Memory B cell (primary cell): ENCODE measurements at places on chromosomes 5 and 9.

- no peak for DNase-seq
Observed at GRCh38 chr9:32351845-32352244, 32.6 kb upstream of the ACO1 start.

- no peak for DNase-seq
Observed at GRCh38 chr5:63928451-63928850, 33.8 kb downstream of the HTR1A start.

- no peak for DNase-seq
Observed at GRCh38 chr5:68290847-68291246, 75.3 kb downstream of the PIK3R1 start.

GRCh38 chr9:103397868-103398600 lies 402.9 kb downstream of the CYLC2 start:
- DNase-seq, result peak; percentile 12

GRCh38 chr5:146213210-146213826 lies 9.9 kb downstream of the RBM27 start:
- no peak for DNase-seq

- DNase-seq, result no peak
Observed at GRCh38 chr5:66814146-66814991, 218.2 kb downstream of the MAST4 start.

DNA sequence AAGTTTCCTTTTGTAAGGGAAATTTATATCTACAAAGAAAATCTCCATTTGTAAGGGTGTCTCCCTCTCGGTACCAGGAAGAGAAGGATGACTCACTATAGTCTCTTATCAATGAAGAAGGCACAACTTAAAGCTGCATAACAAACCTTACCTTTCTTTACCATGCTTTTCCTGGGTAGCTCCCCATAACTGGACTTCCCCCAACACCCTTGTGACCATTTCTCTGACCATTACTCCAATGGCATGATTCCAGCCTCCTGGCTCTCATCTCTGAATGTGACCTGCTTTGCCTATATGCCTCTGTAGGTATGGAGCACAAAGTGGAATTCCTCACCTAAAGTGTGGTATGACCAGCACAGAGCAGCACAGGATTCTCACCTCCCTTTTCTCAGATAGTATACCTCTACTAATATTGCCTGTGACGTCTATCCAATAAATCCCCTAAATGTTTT lies 62.8 kb downstream of the GNA14 start:
- no peak for DNase-seq

GRCh38 chr5:84642795-84643194 lies 258.1 kb upstream of the EDIL3 start:
- DNase-seq, result no peak

DNA sequence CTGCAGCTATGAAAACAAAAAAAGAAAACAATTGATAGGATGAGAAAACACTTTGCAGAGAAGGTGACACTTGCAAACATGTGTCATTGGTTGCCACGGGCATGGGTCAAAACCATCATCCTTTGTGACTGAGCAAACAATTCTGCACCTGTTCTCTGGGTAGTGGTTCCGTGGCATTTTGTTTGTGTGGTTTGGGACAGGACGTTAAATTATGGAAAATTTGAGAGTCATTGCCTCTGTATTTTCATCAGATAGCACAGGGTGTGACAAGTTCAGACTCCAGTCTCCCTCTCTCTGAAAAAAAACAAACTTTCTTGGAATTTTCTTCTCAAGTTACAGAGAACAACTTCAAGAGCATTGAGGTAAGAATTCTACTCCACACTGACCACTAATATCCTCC lies 113.4 kb upstream of the HMHB1 start:
- DNase-seq, result no peak

DNA sequence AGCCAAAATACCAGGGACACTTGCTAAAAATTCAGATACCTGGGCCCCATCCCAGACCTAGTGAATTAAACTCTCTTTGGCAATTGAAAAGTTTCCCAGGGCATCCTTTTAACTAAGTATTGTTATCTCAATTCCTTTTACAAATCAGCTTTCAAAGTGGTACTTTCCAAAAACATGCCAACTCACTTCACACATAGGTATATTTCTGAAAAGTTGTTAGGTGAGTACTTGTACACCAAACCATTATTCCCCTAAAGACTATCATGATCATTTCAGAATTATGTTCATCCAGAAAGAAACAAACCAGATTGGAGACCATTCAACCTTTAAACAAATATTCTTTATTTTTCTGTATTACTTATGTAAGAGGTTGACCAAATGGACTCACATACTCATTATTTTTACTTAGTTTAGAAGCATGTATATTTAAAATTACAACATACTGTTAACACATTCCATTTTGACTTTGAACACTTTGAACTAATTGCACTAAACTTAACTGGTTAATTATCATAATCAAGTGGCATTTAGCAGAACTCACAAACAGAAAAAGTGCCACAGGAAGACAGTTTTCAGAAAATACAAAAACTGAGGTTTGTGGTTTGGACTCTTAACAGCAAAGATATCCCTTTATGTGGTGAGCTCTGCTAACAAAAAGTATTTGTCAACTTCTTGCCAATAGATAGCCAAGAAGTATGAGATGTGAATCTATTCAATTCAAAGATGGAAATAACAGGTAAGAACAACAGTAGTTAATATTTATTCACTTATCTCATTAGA lies 40.7 kb downstream of the KIAA0825 start:
- DNase-seq, result peak; percentile 0

DNA sequence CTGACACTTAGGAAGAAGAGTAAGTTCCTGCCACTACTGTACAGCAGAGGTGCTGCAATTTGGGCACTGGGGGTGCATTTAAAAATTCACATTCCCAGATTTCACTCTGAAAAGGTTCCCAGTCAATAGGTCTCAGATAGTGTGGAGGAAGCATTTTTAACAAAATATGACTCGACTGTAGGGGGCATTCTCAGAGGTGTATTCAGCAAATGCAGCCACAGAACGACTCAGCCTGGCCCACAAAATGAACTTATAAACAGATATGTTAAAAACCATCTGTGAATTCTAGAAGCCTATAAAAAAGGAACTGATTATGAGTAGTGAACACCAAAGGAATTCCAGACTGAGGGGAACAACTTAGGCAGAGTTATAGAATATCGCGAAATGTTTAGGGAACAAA lies 31.1 kb downstream of the MLLT3 start:
- DNase-seq, result no peak

- no peak for DNase-seq
Observed at GRCh38 chr9:106874031-106874430, 11.1 kb downstream of the ZNF462 start.

GRCh38 chr9:108142504-108143201 lies 653.1 kb upstream of the KLF4 start:
- DNase-seq, result no peak

GRCh38 chr5:122112063-122112462 lies 17.3 kb upstream of the ZNF474 start:
- no peak for DNase-seq

- DNase-seq, result no peak
Observed at GRCh38 chr5:2607598-2607997, 143.9 kb downstream of the IRX2 start.

DNA sequence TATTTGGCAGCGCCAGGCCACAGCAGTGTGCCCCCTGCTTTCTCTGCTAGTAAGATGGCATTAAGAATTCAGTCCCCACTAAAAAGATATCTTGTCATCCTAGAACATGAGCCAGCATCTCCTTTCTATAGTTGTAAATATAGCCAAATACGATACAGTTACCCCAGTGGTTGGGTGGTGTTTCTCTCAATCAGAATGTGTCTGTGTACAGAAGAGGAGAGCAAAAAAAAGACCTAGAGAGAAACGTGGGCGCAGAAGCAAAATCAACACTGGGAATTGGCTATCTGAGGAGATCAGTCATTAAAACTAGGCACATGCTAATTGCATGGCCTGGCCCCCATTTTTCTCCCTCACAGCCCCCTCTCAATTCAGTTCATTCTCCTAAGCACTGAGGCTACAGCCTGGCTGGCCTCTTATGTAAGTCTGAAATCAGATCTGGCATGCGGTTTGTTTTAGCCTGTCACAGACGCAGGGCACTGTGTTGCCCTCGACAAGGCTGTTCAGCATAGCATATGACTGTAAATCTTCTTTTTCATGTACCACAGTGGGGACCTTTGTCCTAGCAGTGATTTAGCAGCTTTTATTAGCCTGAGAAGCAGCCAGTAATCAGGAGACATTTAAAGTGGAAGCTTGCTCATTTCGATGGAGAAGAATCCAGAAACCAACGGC lies 57.8 kb downstream of the RORB start:
- no peak for DNase-seq

DNA sequence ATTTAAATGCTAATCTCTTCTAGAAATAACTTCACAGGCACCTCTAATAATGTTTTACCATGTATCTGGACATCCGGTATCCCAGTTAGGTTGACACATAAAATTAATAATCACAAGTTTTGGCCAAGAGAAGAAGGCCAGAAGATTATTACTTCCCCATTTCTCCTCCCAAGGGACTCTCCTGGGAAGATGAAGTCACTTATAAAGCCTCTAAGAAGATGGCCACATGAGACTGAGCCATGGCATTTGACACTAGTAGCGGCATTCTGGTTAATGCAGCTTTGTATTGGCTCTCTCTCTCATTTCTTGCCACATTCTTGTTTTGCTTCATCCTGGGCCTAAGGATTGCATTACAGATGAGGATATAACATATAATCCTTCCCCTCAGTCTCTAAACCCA lies 34.5 kb upstream of the RASA1 start:
- DNase-seq, result no peak

- DNase-seq, result no peak
Observed at GRCh38 chr5:180807654-180808414, 5.2 kb upstream of the MGAT1 start.

DNA sequence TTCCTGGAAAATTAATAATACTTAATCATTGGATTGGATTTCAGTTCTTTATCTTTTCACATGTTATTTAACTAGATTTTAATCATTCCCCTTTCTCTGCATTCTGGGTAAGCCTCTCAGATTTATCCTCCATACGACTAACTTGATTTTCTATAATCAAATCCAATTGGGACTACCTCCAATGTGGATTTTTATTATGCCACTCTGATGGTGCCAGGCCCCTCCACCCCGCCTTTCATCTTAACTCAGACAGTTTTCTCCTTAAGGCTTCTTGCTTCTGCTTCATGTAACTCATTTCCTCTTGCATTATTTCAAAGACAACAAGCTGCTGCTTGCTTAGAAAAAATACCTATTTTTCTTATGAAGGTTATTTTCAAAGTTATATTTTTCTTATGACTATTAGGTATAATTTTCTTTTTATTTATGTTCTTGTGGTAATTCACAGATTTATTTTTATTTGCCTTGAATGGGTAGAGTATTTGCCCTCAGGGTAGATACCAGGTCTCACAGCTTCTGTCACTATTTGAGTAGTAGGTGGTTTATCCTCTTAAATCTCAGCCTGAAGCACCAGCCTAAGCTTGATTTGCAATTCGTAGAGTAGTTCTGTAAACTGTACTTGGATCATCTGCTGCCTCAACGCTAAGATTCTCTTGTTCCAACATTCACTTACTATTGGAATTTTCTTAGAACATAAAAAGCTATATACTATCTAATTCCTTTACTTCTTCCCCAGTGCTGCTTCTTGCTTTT lies 659.0 kb upstream of the ARRDC3 start:
- no peak for DNase-seq

- no peak for DNase-seq
Observed at GRCh38 chr9:2359891-2360471, 261.6 kb upstream of the VLDLR start.

GRCh38 chr5:169943026-169943425 lies 37.3 kb downstream of the INSYN2B start:
- DNase-seq, result no peak

- no peak for DNase-seq
Observed at GRCh38 chr5:105663671-105664070, 2007.1 kb downstream of the EFNA5 start.

GRCh38 chr5:150516011-150516410 lies 8.1 kb downstream of the NDST1 start:
- DNase-seq, result no peak

GRCh38 chr9:14395317-14396082 lies 81.6 kb upstream of the NFIB start:
- no peak for DNase-seq

DNA sequence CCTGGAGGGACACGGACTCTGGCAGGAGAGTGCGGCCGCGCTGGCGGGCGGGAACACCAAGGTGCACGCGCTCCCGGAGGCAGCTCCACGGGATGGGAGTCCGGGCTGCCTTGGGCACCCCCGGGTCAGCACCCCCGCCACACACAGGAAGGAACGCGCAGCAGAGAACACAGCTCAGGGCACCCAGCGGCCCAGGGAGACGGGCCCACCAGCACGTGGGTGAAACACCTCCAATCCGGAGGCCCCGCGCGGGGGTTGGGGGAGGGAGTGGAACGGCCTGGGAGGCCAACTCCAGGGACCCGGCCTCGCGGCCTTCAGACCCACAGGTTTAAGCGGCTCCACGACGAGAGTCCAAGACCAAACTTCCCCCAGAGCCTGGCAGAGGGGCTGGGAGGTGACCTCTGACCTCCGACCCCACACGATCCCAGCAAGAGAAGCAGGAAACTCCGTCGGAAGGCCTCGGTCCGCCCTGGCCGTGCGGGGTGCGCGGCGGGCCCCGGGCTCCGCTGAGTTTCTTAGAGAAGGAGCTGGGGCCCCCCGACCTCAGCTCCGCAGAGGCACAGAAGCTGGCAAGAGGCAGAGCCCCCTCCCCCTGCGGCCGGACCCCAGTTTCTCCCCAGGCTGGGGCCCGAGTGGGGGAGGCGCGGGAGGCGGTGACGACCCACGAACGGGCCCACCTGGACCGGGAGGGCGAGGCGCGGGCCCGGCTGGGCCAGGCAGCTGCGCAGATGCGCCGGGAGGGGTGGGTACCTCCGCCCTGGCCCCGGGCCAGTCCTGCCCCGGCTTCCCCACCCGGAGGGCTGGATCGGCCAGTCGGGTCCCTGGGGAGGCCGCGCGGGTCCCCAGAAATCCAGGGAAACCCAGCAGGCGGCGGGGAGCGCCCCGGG lies 851 bp downstream of the NACC2 start:
- DNase-seq, result no peak

GRCh38 chr9:97354637-97355036 lies 47.2 kb downstream of the CCDC180 start:
- DNase-seq, result no peak

- no peak for DNase-seq
Observed at GRCh38 chr5:96257904-96258303, 175.1 kb downstream of the PCSK1 start.

- DNase-seq, result no peak
Observed at GRCh38 chr9:70551396-70551795, 136.9 kb upstream of the KLF9 start.

GRCh38 chr5:91141642-91142041 lies 241.5 kb downstream of the ARRDC3 start:
- DNase-seq, result no peak

- no peak for DNase-seq
Observed at GRCh38 chr5:167877114-167877722, 414.2 kb upstream of the WWC1 start.

- DNase-seq, result no peak
Observed at GRCh38 chr9:92668746-92669526, 995 bp downstream of the IPPK start.
